ENCODE measurements at places on chromosomes 2 and 18. TPM values are rescaled to one million over a fixed set of nuclear protein-coding genes. Genes with fewer than 3 reads are reported as not detected.
A peak's percentile ranks its signal among the peaks of the same experiment; 100 is the strongest.

ITPRIPL1 gene
- total RNA-seq, result 0.10 TPM

ITGB6 gene
- total RNA-seq, result 7.6 TPM

BCS1L gene
- total RNA-seq, result 27.5 TPM

DNA sequence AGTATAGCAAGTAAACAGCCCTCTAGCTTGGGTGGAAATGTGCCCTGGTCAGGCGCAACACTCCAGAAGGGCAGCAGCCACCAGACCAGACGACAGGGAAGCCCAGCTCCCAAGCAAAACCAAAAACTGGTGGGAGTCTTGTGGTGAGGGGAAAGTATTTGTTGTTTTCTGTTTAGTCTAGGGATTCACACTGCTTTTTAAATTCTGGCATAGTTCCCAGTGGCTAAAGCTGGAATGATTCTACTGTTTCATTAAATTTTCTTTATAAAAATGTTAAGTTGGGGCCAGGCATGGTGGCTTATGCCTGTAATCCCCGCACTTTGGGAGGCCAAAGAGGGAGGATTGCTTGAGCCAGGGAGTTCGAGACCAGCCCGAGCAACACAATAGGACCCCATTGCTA lies 38.5 kb downstream of the MERTK start:
- H3K4me1 ChIP-seq, result no peaks in the 10 kb centered on the region
- H3K4me3 ChIP-seq, result no peak overlapping the region
- no peaks in the 10 kb centered on the region for H3K36me3 ChIP-seq

- H3K27me3 ChIP-seq, result no peaks in the 10 kb centered on the region
- DNase-seq, result no peak
- no peak overlapping the region for H3K27ac ChIP-seq
- H3K36me3 ChIP-seq, result no peaks in the 10 kb centered on the region
These were observed 124.6 kb upstream of the CYP1B1 start for GRCh38 chr2:38200598-38200997.

DNA sequence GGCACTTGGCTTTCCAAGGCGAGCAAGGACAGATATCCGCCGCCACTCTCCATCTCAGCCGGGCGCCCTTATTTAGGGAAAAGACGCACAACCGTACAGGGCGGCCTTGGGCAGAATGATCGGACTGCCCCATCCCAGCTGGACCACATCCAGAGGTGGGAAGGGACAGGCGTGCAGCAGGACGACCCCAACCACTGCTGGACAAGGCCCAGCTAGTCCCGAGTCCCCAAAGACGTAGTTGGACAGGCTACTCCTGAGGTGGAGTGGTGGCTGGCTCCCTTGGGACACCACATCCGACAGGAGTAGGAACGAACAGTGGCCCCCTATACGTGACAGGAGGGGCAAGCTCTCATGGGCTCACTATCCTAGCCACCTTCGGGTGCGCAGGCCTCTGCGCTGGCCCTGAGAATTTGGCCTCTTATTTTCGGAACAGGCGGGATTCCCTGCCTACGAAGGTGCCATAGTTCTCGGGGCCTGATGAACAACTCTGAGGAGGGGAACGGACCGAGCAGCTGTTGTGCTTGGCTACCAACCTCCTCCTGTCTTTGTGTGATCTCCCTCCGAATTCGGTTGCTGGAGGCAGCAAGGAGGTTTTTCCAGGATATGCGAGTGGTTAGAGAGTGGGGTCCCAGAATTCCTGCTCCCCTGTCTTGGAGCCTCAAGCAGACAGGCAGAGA lies 2.3 kb downstream of the FEV start:
- no peak for DNase-seq
- H3K27me3 ChIP-seq, result peaks cover 72% of the 10 kb centered on the region
- no peak overlapping the region for H3K27ac ChIP-seq
- H3K4me3 ChIP-seq, result no peak overlapping the region
- no peaks in the 10 kb centered on the region for H3K36me3 ChIP-seq
- H3K4me1 ChIP-seq, result no peaks in the 10 kb centered on the region

DNA sequence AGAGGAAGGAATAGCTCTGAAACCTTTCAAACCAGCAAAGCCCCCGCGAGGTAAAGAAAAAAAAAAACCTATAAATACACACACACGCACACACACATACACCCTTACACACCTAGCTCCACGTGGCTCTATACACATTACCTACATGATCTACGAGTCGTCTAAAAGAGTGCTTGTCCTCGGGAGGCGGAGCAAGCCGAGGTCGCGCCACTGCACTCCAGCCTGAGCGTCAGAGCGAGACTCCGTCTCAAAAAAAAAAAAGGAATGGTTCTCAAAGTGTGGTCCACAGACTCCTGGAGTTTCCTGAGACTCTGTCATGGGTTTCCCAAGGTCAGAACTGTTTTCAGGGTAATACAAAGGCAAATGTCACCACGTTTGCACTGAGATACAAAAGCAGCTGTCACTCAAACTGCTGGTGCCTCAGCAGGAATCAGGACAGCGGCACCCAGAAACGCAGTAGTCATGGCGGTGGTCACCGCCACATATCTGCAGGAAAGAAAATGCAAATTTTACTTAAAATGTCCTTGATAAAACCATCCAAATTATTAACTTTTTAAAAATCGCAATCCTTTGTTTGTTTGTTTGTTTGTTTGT lies 130.0 kb upstream of the GPC1 start:
- H3K4me3 ChIP-seq, result no peak overlapping the region
- H3K27ac ChIP-seq, result no peak overlapping the region
- H3K4me1 ChIP-seq, result peaks cover 3% of the 10 kb centered on the region
- no peak for DNase-seq

DNA sequence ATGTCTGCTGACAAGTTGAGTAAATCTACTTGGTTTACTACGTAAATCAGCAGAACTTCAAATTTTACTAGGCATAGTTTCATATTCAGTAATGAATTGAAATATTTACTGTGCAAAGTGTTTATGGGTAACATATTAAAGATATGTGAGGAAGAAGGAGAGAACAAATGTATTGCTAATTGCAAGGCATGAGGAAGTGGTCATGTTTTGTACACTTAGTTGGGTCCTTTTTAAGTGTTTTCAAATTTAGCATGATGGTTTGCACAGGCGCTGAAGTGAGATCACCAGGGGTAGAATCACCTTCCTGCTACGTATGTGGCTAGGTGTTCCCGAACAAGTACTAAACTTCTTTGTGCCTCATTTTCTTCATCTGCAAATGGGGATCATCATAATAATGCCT lies 1534.4 kb downstream of the LRP1B start:
- no peaks in the 10 kb centered on the region for H3K36me3 ChIP-seq
- no peaks in the 10 kb centered on the region for H3K27me3 ChIP-seq
- H3K4me1 ChIP-seq, result no peaks in the 10 kb centered on the region
- no peak overlapping the region for H3K27ac ChIP-seq
- H3K4me3 ChIP-seq, result no peak overlapping the region
- no peak for DNase-seq

- H3K27ac ChIP-seq, result peak overlapping the region; percentile 77
- no peak overlapping the region for H3K4me3 ChIP-seq
- no peaks in the 10 kb centered on the region for H3K27me3 ChIP-seq
These were observed 8.4 kb downstream of the TGIF1 start for GRCh38 chr18:3458378-3458777.

GRCh38 chr2:33484042-33484621 lies 7.7 kb downstream of the RASGRP3 start:
- no peaks in the 10 kb centered on the region for H3K4me1 ChIP-seq
- H3K27ac ChIP-seq, result no peak overlapping the region
- peak; percentile 23 for DNase-seq
- H3K27me3 ChIP-seq, result peaks cover 3% of the 10 kb centered on the region

DNA sequence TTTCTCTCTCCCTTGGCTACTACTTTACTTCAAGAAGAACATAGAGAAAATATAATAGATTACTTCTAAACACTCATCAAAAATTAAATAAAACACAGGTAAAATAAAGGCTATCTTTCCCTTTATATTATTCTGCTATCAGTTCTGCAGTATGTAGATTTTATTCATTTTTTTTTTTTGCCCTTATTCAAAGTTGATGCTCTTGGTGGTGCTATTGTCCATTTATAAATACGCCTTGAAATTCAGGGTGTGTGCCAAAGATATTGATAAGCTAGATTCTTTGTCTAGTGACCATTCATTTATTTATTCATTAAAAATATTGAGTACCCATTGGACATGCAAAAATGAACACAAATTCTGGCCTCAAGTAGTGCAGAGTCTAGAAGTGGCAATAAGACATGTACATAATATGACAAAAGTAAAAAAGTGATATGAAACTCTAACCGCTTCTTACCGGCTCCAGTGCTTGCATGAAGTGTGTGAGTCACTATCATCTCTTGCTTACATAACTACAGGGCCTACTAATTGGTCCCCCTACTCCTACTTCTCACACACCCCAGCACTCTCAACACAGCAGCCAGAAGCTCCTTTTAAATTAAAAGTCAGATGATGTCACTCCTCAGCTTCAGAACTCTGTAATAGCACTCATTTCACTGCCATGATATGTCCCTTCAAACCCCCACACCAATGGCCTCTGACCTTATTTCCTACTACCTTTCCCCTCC lies 208.3 kb upstream of the FANCL start:
- H3K4me1 ChIP-seq, result no peaks in the 10 kb centered on the region
- H3K36me3 ChIP-seq, result no peaks in the 10 kb centered on the region
- no peak overlapping the region for H3K4me3 ChIP-seq
- peak; percentile 51 for DNase-seq
- no peak overlapping the region for H3K27ac ChIP-seq

DNA sequence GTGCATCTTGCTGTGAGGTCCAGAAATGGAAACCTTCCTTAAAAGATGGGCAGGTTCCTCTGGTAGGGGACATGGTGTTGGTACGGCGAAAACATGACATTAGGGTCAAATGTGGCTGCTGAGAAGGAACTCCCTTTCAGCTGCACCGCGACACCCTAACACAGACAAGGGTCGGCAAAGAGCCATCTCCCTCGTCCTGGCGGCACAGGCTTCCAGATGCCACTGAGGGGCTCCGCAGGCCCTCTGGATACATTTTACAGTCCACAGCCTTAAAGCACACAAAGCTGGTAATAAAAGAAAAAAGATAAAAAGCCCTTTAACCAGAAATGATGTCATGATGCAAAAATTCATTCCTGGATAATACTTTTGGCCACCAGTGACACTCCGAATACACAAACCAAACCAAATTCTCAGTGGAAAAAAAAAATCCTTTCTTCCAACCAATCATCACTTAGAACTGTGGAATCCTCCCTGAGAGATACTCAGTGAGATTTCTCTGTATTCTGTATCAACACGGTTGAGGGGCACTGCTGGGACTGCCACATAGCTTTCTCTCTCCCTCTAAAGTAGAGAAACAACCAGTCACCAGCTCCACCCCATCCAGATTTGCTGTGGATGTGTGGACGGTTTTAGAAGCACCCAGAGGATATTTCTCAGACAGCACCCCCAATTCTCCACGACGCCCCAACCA lies 174.8 kb downstream of the HDAC4 start:
- DNase-seq, result peak; percentile 80
- H3K4me3 ChIP-seq, result no peak overlapping the region
- H3K27me3 ChIP-seq, result no peaks in the 10 kb centered on the region
- H3K27ac ChIP-seq, result no peak overlapping the region
- peaks cover 50% of the 10 kb centered on the region for H3K4me1 ChIP-seq

DNA sequence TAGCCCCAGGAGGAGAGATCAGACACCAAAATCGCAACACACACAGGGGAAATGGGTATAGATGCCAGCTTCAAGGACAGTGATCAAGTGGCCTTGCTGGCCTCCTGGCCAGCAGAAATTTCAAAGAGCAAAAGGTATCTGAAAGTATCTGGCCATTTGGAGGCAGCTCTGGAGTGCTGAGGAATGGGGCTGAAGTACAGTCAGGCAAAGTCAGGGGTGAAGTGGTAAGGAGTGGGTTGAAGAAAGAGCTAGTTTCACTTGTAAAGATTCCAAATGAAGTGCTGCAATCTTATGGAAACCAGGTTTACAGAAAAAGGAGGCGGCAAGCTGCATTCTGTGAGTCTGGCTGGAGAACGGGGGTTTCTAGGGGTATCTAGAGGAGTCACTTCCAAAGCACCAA lies 19.2 kb upstream of the PCBP1 start:
- peaks cover 7% of the 10 kb centered on the region for H3K4me1 ChIP-seq
- DNase-seq, result no peak
- no peak overlapping the region for H3K4me3 ChIP-seq

DNA sequence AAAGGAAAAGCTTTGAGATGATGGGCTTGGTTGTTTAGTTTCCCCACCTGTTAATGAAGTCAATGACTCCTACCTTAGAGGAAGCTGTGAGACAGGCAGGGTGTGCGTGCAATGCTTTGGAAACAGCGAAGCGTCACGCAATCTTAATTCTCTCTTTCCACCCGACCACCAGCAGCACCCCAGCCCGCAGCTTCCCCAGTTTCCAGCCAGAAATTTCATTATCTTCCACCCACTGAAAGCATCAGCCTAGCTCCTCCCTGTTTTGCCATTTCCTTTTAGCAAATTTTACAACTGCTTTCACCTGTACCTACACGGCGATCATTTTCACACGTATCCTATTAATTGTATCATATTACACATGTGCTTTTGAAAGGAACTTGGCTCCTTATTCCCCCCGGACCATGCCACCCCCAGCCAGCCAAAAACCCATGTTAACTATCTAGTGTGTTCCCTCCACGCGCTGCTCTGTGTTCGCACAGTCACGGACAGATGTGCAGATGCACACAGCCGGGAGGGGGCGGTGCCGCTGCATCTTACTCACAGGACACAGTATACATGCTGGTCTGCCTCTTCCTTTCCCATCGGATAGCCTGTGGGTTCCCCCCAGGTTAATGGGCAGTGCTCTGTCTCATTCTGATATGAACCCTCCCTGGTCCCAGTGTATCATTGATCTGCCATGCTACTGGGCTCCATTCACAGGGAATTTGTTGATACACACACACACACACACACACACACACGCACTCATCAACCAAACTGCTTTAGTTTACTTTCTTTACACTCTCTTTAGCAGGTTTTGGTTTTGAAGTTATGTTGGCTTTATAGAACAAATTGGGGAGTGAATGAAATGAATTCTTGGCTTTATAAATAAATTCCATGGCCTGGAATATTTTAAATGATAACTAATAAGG lies 22.4 kb downstream of the CYP27C1 start:
- H3K27ac ChIP-seq, result no peak overlapping the region
- H3K27me3 ChIP-seq, result no peaks in the 10 kb centered on the region
- H3K36me3 ChIP-seq, result no peaks in the 10 kb centered on the region
- peak; percentile 31 for DNase-seq
- peaks cover 15% of the 10 kb centered on the region for H3K4me1 ChIP-seq

DNA sequence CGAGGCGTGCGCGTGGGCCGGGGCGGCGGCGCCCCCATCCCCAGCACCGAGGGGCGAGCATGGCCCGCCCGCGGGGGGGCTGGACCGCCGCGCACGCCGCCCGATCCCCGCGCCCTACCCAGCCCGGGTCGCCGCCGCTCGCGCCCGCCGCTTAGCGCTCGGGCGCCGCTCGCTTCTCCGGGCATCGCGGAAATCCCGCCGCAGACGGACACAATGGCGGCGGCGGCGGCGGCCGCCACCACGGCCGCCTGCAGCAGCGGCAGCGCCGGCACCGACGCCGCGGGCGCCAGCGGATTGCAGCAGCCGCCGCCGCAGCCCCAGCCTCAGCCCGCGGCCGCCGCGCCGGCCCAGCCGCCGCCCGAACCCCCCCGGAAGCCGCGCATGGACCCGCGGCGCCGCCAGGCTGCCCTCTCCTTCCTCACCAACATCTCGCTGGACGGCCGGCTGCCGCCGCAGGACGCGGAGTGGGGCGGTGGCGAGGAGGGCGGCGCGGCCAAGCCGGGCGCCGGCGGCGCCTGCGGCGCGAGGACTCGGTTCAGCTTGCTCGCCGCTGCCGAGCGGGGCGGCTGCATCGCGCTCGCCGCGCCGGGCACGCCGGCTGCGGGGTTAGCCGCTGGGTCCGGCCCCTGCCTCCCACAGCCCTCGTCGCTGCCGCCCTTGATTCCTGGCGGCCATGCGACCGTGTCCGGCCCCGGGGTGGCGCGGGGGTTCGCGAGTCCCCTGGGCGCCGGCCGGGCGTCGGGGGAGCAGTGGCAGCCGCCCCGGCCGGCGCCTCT lies 453 bp downstream of the CABLES1 start:
- H3K4me1 ChIP-seq, result peaks cover 31% of the 10 kb centered on the region
- DNase-seq, result no peak
- no peak overlapping the region for H3K27ac ChIP-seq
- no peaks in the 10 kb centered on the region for H3K27me3 ChIP-seq
- peak overlapping the region; percentile 70 for H3K4me3 ChIP-seq
- no peaks in the 10 kb centered on the region for H3K36me3 ChIP-seq
